Stimulated activated CD8-positive, alpha-beta memory T cell treated with anti-CD3 and anti-CD28 coated beads, Interleukin-15, amount 100 ng/mL, for 24 hours (primary cell): ENCODE measurements at places on chromosomes 1 and 21.

DNA sequence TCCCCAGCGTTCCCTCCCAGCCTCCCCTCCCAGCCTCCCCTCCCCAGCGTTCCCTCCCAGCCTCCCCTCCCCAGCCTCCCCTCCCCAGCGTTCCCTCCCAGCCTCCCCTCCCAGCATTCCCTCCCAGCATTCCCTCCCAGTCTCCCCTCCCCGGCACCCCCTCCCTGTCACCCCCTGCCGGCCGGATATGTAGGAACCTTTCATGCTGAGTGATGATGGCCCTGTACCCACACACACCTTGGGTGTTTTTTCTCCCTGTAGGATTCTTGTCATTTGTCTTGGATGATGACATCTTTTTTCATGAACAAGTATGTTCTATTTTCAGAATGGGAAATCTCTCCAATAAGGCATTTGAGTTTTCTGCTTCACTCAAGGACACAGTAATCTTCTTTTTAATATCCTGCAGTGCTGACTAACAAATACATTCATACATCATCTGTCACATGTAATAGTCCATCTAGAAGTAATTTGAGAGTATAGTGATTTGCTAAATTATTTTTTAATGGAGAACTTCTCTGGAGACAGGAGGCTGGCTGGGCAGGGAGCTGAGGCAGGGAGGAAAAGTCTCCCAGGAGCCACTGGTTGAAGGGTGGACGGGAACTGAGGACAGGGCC lies 19.5 kb downstream of the FTCD start:
- no peak for DNase-seq

- DNase-seq: no peak
These were observed 1.4 kb upstream of the DNAJC11 start for GRCh38 chr1:6703016-6703415.

DNA sequence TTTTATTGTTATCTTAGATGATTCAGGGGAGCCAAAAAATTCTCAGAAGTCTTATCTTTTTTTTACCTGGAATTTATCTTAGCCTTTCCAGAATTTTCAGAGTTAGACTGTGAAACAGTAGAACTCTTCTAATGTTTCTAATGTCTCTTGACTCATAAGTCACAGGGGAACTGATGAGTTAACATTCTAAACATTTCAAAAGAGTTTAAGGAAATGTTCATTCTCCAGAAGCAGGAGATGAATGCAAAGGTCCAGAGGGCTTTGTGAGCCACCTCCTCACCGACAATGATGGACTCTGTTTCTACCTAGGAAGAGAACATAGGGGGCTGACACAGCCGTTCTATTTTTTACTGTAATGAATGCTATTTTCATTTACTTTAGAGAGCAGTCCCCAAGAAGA lies 157.5 kb downstream of the BRINP2 start:
- DNase-seq: no peak

DNA sequence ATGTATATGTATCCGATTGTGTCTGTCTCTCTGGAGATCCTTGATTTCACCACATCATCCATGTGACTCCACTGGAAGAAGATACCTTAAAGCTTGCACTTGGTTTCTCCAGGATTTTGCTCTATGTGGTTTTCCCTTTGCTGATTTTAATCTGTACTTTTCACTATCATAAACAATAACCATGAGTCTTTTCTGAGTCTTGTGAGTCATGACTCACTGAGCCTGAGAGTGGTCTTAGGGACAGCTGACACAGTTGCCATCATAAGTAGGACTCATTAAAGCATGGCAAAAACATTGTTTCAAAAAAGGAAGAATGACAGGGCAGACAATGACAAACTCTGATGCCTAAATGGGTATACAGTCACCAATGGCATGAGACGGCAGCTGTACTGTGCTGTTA lies 226.2 kb downstream of the AKT3 start:
- no peak for DNase-seq

GRCh38 chr1:4344065-4344732 lies 310.2 kb upstream of the AJAP1 start:
- no peak for DNase-seq

GRCh38 chr21:14120091-14120734 lies 90.5 kb downstream of the LIPI start:
- DNase-seq: peak; percentile 6

GRCh38 chr1:247111259-247111699 lies 7.1 kb upstream of the ZNF669 start:
- no peak for DNase-seq

- DNase-seq: no peak
These were observed 11.5 kb downstream of the RRAGC start for GRCh38 chr1:38848071-38848470.

DNA sequence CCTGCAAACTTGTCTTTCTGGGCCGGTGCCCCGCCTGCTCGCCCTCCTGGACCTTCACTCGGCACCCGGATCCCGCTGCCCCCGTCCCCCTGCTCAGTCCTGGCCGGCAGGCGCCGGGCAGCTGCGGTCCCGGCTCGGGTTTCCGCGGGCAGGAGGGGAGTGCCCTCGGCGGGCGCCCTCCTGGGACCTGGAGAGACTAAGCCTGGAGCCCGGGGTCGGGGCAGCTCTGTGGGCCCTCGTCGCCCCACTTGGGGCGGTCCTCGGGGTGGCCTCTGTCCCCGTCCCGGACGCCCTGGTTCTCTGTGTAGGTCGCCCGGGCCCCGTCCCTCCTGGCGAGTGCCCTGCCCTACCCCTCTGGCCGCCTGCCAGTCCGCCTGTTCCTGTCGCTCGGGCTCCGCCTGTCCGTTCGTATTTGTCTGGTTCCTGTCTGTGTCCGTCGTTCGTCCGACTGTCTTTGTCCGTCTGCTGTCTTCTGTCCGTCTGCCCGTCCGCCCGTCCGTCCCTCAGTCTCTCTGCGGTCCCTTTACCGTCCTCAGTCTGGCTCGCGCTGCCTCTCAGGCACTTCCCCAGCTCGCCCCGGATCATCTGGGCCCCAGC lies 490 bp downstream of the SERINC2 start:
- DNase-seq: no peak

DNA sequence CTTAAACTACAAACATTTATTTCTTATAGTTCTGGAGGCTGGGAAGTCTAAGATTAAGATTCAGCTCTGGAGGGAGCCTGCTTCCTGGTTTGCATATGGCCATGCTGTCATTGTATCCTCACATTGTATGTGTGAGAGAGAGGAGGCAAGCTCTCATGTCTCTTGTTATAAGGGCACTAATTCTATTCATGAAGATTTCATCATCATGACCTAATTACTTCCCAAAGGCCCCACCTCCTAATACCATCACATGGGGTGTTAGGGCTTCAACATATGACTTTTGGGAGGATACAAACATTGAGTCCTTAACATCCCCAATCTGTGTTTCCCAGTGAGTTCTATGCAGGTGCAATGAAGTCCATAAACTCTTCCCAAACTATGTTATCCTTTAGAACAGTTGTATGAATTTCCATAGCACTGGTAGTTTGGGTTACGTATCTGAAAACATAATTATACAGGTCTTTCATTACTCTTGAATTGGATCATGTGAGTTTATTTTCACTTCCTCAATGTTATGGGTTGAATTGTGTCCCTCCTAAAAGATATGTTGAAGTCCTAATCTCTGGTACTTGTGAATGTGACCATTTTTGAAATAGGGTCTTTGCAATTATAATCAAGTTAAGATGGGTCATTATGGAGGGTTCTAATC lies 124.2 kb downstream of the RUNX1 start:
- DNase-seq: no peak

GRCh38 chr1:205332015-205332791 lies 10.7 kb upstream of the NUAK2 start:
- DNase-seq: no peak

DNA sequence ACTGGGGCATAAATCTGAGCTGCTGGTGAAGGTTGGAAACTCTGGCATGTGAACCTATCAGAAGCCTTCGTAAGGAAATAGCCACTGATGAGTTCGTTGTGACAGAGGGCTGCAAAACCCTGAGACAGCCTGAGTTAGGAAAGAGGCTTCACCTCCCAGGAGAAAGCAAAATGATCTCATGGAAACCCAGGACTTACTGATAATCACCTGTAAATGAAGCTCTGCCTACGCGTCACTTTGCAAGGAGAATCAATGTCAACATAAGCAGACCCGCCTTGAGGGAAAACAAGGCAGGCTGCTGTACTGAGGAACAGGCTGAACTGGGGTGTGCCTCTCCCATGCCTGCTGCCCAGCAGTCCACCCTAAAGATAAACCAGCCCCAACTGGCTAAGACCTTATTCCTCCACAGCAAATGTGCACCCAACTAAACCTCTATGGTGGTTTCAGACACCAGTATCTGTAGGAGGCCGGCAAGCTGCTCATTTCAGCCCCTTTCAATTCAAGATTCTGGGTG lies 46.8 kb upstream of the SLC44A3 start:
- DNase-seq: no peak

- no peak for DNase-seq
These were observed 52.5 kb upstream of the KCNA3 start for GRCh38 chr1:110727246-110727645.

GRCh38 chr1:167861664-167862381 lies 52.1 kb downstream of the ADCY10 start:
- DNase-seq: no peak

DNA sequence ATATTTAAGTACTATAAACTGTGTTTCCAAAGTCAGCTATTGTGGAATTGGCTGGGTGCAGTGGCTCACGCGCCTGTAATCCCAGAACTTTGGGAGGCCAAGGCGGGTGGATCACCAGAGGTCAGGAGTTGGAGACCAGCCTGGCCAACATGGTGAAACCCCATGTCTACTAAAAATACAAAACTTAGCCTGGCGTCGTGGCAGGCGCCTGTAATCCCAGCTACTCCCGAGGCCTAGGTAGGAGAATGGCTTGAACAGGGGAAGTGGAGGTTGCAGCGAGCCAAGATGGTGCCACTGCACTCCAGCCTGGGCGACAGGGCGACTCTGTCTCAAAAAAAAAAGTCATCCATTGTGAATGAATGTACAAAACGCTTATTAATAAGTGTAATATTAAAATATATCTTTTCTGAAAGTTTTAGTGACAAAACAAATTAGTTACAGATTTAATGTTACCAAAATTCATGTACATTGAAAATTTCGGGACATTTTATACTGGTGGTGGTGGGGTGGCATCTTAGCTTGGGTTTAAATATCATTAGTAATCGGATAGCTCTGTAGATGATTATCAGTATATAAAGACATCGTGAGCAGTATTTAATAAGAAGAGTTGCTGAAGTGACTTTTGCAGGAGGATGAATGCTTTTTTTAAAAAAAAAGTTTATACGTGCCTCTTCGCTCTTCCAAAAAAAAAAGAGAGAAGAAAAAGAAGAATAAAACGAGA lies 503 bp upstream of the SRSF11 start:
- DNase-seq: no peak

DNA sequence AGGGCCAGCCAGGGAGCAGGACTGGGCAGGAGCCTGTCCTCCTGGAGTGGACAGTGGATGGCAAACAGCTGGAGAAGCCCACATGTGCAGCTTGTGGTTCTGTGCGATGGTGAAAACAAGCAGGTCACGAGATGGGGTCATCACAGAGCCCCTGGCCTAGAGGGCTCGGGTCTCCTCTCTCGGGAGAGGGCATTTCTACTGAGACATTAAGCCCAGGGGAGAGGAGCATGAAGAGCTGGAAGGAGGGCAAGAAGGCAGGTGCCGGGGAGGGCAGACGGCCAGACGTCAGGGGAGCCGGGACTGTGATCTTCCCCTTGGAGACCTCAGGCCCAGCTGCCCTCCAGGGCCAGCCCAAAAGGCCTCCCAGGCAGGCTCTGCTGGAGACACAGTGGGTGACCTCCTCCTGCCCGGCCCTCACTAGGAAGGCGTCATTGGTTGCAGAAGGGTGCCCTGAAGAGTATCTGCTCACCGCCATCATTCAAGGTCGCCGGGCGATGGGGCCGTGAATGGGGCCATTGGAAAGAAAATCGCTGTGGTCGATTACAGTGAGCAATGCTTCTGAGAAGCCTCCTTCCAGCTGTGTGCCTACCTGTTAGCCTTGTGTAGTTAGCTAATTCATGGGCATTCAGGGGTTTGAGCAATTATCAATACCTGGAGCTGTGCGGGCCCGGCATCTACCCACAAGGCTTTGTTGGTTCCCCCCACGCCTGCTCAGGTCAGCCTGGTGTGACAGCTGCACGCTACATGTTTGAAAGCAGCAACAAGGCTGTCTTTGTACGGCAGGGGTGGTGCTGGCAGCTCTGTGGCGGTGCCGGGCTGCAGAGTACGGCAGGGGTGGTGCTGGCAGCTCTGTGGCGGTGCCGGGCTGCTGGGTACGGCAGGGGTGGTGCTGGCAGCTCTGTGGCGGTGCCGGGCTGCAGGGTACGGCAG lies 72.3 kb upstream of the ACTRT2 start:
- DNase-seq: no peak

DNA sequence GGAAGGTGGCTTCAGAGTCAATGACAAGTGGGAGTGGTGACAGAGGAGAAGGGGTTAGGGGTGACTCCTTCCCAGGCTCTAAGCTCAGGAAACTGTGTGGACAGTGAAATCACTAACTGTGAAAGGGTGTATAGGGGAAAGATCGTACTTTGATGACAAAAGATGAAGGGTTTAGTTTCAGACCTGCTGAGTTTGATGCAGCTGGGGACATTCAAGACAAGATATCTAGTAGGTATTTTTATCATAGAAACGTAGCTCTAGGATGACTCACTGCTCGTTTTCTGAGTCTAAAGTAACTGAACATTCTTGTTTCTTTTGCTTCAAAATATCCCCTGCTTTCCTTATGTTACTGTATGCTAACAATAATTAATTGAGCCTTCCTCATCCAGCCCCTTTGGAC lies 149.0 kb downstream of the PCP4 start:
- DNase-seq: no peak

DNA sequence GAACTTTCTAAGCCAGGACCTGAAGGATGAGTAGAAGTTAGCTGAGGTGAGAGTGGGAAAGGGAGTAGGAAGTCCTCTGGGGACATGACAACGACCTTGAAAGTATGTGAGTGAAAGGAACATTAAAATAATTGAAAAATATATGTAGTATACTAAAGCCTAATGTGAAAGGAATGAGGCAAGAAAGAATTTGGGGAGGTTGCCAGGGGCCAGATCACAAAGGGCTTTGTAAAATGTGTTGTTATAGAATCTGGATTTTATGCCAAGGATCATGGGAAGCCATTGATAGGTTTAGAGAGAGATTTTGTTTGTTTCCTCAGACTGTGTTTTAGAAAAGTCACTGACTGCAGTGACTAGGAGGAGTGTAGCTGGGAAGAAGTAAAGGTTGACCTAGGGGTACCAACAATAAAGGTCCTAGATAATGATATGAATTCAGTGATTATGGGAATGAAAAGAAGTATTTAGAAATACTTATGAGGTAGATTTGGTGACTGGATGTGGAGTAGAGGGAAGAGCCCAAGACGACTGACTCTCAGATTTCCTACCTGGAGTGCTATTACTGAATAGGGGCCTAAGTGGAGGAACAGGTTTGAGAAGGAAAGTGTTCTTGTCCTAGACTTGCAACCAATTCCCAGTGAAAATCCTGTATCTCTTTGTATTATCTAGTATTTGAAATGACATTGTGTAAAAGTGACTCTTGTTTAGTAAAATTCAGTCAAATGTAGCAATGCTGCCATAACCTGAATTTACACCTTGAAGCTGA lies 179.8 kb downstream of the PHTF1 start:
- DNase-seq: no peak
